Peyer's patch (tissue), 4 donors: ENCODE measurements at places on chromosomes 16 and 17.
A peak's percentile ranks its signal among the peaks of the same experiment; 100 is the strongest.

DNA sequence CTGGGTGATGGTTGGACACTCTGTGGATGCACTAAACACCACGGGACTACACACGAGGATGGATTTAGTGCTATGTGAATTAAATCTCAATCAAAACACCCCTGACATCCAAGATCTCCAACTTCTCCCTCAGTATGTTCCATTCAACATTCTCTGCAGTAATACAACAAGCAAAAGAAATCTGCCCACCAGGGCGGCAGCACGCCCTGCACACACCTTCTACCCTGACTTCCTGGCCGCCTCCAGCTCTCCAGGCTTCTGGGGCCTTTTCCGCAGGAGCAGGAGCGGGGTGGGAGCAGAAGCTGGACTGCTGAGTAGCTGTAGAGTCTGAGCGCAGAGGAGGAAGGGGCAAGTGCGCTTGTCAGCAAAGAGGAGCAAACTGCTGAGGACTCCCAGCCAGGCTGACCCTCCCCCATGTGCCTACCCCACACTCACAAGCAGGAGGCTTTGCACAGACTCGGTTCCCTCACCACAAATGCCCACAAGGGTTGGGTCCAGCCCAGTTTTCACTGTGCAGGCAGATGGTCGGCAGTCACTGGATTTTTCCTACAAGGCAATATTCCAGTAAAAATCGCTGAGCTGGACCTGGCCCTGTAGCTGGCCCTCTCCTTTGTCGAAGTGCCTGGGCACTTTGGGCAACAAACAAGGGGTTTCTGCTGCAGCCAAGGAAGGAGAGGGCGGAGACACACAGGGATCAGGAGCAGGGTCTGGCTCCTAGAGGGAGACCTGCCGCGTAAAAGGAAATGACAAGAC is 22.8 kb downstream of the ZDHHC7 start:
- peak; percentile 8 for DNase-seq

DNA sequence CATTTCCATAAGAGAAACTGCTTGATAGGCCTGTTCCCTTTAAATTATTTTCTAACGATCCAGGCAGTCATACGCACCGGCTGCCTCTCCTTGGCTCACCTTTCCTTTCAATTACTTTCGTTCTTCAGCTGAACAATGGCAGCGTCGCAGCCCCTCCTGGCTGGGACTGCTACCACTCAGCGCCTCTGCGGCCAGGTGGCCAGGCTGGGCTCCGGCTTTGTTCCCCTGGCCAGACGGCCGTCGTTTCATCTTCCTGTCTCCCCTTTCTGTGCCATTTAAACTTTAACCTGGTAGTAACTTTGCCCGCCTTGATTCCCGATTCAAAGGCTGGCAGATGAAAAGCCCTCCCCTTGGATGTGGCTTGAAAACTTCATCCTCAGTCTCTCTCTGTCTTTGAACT is 79.0 kb downstream of the C16orf78 start:
- DNase-seq = no peak

DNA sequence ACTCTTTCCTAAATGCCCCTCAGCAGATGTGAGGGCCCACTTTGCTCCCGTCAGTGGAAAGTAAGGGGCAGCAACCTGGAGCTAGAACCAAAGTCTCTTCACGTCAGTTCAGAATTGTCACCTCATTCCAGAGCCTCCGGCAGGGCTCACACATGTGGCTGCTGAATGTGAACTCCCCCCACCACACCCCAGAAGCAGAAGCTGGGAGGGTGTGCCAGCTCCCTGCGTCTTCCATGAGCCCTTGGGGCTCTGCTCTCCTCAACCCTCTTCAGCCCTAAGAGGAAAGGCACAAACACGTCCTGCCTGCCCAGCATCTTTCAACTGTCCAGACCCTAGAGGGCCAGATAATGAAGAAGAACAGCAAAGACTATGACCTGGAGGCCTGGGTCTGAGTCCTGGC is 105.3 kb downstream of the SALL1 start:
- no peak for DNase-seq

GRCh38 chr17:60971515-60972369 is 294.1 kb downstream of the BCAS3 start:
- peak; percentile 66 for DNase-seq

- DNase-seq = no peak
These were observed 14.7 kb downstream of the HOXB4 start for GRCh38 chr17:48563385-48563838.

DNA sequence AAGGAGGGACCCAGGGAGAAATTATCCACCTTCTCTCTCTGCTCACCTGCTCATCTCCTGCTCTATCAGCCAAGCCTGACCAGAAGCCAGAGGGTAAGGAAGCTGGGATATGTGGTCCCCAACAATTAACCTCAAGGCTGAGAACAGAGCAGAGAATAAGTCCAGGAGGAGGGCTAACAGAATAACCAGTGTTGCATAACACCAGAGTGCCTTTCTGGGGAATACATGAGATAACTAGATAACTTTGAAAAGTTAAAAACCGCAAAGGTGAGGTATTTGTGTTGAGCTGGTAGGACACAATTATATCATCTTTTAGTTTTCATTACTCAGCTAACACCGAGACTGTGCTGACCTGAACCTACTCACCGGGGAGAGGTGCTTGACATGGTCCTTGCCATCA is 180.8 kb downstream of the SALL1 start:
- DNase-seq = no peak

GRCh38 chr17:43448720-43449469 is 34.9 kb upstream of the DHX8 start:
- DNase-seq = no peak

GRCh38 chr16:28217326-28217725 is 5.6 kb upstream of the XPO6 start:
- no peak for DNase-seq

DNA sequence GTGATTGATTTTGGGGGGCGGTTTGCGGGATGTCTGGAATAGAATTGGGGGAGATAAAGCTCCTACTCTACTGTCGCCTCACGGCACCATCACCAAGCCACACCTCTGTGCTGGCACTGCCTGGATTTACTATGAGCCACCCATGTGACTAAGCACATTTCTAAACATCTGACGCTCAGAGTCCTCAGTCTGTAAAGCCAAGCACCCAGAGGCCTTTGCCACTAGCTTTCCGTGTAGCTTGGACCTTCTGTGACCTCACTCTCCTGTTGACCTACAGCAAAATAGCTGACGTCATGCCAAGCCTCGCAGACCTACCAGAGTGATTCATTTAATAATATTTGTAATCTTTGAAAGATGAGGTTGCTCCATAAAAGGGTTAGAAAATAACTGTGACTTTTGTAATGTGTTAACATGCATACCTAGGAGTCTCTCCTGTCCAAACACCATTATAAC is 38.5 kb upstream of the MYOCD start:
- DNase-seq = no peak

- DNase-seq = no peak
These were observed 2.1 kb downstream of the P2RX5 start for GRCh38 chr17:3693829-3694231.

GRCh38 chr17:142876-143784 is 5.8 kb downstream of the SCGB1C2 start:
- peak; percentile 37 for DNase-seq

DNA sequence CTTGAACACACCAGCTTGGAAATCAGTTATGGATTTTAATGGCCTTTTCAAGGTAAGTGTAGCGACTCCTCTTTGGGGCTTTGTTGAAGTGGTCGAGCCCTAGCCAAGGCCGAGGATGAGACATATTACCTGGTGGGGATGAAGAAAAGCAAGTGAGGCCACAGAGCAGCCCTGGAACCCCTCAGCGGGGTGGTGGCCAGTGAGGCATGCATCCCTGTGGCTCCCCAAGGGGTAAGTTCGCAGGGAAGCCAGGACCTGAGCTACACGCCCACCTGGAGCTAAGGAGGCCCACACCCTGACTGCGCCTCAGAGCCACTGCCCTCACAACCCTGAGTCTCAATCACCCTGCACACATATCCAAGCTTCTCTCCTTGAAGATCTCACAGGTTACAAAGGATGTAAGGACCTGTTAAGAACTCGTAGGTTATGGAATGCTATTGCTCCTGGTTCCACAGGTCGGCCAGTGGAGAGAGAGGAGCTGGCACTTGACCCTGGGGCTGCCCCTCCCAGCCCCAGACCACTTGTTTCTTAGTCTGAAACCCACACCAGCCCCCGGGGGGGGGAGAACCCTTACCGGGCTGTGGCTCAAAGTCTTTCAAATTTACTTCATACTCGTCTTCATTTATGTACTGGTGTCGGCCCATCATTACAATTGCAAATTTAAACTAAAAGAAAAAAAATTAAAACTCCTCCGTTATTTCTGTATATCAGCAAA is 12.0 kb downstream of the LITAFD start:
- no peak for DNase-seq

DNA sequence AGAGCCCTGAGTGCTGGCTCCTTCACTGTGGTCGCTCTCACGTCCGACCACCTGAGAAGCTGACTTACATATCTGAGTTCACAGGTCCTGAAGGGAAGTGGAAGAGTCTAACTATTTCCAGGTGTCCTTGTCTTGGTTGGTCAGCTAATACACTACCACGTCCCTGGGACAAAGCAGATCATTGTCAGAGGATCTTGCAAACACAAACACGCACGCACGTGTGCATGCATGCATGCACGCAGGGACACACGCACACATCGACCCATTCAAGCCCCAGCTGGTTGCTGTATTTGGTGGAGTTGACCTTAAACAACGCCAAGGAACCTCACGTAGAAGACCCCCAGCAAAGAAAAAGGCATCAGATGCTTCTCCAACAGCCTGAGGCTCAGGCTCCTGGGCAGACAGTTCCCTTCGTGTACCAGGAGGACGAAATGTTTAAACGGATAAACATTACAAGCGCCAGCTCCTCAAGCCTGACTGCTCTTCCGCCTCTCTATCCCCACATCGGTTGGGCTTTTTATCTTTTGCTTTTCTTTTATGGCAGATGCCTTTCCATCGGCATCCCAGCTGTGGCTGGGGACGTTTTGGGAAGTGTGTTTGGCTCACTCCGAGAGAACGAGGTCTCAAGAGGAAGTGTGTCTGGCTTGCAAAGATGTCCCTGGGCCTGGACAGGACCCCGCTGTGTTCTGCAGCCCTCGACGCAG is 95.8 kb downstream of the TBC1D16 start:
- DNase-seq = no peak

- peak; percentile 18 for DNase-seq
These were observed 5.1 kb upstream of the MT3 start for GRCh38 chr16:56584276-56584675.

DNA sequence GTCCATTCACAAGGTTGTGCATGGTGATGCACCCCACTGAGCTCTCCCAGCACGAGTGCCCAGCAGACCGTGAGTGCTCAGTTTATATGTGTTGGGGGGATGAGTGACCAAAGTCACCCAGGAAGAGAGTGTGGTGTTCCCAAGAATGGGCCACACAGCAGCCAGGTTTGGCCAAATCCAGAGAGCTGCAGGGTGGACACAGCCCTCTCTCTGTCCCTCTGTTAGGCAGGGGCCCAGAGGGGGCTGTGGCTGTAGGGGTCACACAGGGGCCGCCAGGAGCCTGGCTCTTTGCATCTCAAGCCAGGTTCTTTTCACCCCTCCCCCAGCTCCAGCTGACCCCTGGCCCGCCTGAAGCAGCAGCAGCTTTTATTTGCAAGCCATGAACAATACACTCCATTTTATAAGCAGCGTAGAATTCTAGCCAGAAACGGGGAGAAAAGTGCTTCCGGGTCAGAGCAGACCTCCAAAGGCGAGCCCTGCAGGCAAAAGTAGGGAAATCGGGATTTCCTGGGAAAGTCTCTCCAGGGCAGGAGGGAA is 13.3 kb downstream of the COTL1 start:
- DNase-seq = no peak
